ENCODE measurements at places on chromosomes 4 and X.
A peak's percentile ranks its signal among the peaks of the same experiment; 100 is the strongest.

GRCh38 chr4:103482471-103482870 is 237.3 kb downstream of the TACR3 start:
- no peak for DNase-seq

DNA sequence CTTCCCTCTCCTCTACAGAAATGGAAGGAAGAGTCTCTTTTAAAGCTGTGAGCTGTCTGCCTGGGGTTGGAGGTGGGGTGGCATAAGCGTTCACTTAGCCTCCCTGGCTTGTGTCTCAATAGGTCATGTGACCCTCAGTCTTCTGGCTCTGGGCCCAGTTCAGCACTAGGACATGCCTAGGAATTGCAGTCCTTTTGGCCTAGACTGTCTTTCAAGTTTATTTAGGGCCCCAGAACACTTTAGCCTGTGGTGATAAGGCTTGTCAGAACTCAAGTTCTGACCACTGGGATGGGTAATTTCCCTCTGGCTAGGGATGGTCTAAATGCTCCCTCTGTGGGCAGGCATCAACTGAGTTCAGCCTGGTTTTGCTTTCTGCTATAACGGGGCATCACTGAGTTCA is 34.3 kb upstream of the ARMCX4 start:
- DNase-seq: no peak

GRCh38 chr4:159117564-159117963 is 14.7 kb downstream of the RAPGEF2 start:
- no peak for DNase-seq

GRCh38 chr4:23945451-23946017 is 55.7 kb upstream of the PPARGC1A start:
- DNase-seq: peak; percentile 4

DNA sequence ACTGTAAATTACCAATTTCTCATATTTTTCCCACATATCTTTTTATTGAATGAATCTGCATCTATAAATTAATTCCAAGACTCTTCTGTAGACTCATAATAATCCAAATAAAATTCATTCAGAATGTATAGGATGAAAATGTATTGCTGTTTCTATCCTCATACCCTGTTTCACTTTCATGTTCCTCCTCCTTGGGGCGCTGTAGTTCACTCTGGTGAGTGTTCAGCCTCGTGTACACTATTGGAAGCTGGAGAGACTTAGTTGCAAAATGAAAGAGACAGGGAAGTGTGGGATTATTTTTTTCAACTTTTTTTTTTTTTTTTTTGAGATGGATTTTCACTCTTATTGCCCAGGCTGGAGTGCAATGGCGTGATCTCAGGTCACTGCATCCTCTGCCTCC is 296.1 kb downstream of the TLL1 start:
- DNase-seq: no peak

DNA sequence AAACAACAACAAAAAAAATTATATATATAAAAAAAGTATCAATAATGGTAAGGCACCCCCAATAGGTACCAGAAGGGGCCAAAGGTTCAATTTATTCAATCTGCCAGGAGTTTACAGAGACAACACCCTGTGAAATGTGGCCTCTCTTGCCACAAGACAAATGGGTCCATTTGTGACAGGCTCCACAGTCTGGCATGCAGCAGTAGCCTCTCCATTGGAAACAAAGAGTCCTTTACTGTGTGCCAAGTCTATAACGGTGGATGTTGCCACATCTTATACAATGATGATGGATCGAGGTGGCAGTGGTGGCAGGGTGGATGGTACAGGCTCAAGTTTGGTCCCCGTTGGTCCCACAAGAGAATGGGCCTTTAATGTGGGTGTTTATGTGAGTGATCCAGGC is 70.1 kb upstream of the SH3RF1 start:
- DNase-seq: no peak

DNA sequence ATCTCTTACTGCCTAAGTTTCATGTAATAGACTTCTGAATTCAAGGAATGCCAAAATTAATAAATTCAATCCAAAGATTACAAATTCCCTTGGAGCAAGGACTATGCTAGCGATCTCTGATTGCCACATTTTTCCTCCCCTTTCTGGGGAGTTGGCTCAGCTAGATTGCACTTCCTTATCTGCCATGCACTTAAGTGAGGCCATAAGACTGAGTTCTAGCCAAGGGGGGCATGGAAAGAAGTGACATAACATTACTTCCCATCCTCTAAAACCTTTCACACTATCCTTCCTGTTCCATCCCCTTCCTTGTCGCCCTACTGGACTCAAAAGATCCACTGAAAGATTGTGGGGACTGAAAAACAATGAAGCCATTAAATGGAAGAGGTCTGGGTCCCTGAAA is 53.8 kb upstream of the TXK start:
- no peak for DNase-seq

DNA sequence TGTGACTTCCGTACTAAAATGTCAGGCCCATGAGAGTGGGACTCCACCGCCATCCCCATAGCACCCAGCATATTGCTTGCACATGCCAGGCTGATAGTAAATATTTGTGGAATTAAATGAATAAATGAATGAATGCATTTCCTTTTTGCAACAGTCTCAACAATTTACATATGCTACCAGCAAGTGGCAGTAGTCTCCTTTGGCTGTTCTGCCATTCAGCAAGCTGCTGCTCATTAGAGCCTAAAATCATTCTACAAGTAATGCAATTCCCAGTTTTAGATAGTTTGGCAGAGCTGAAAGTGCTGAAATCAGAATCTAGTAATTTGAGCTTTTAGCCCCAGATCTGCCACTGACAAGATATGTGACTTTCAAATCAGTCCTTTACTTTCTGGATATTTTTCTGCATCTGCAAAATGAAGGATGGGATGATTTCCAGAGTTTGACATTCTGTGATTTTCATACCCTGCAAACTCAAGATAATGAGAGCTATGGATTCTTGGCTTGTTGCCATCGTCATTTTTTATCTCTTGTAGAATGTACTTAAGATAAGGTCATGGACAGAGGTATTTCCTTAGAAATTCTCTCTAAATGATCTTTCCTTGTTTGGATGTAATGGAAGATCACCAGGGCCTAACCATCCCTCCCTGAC is 35.7 kb upstream of the INTS6L start:
- no peak for DNase-seq

GRCh38 chr4:179539641-179540040 is 2097.4 kb upstream of the AGA start:
- no peak for DNase-seq

- no peak for DNase-seq
These were observed 1676.8 kb upstream of the PCDH7 start for GRCh38 chr4:29043411-29043810.

DNA sequence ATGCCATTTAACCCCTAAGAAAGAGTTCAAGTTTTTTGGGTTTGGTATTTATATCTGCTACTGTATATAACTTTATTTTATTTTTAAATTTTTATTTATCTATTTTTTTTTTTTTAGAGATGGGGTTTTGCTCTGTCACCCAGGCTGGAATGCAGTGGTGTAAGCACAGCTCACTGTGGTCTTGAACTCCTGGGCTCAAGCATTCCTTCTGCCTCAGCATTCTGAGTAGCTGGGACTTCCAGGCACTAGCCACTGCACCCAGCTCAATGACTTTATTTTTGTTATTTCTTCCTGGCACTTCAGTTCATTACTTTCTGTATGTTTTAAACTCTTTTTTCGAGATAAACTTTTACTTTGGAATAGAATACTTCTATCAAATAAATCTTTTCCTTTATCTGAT is 42.4 kb upstream of the PGAM4 start:
- DNase-seq: no peak

GRCh38 chrX:3811331-3812311 is 98.2 kb upstream of the PRKX start:
- peak; percentile 16 for DNase-seq

DNA sequence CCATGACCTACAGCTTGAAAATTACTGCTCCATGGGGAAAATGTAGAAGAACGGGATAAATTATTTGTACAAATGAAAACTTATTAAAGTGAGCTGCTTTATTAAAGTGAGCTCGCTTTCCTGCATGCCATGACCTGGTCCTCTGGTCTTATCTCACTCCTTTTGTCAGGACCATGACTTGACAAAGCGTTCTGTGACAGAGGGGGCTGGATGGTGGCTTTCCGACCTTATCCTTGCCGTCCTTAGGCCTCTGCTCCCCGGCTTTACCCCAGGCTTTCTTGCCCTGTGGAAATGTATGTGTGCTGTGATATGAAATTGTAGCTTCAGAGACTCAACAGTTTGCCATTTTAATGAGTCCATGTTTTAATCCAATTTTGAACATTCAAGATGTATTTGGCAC is 44.0 kb upstream of the FBXW7 start:
- no peak for DNase-seq

- DNase-seq: no peak
These were observed 408.6 kb downstream of the ADAM29 start for GRCh38 chr4:175326796-175327195.

- no peak for DNase-seq
These were observed at the start of gene GRIA3 for GRCh38 chrX:123184219-123184865. GRIA3 (plus strand) TSS chrX:123184278; CDS start chrX:123184536, 258 bp downstream.

DNA sequence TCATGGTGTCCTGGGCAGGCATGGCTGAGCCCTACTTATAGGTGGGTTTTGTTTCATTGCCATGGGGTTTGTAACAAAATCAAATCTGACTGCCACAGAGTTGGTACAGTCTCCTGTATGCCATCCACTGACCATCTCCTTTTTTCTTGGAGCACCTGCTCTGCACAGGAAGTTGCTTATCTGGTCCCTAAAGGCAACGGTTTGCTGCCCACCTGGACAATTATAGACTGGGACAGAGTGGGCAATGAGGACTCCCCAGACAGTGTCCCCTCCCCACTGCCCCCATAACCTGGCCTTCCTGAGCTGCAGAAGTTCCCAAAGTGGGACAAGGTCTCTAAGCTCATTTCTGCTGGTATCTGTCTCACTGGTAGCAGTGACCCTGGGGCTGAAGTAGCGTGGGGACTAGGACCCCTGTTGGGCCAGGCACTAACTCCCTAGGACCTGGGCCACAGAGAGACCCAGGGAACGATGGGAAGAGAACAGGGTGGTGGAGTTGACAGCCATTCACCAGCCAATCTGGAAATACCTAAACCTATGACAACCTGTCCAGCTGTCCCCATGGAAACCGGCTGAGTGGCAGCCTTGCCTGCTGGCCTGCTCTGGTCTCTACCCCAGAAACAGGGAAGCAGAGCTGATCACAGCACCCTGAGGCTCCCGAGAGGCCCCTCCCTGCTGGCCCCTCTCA is 64.7 kb downstream of the WFS1 start:
- DNase-seq: no peak

DNA sequence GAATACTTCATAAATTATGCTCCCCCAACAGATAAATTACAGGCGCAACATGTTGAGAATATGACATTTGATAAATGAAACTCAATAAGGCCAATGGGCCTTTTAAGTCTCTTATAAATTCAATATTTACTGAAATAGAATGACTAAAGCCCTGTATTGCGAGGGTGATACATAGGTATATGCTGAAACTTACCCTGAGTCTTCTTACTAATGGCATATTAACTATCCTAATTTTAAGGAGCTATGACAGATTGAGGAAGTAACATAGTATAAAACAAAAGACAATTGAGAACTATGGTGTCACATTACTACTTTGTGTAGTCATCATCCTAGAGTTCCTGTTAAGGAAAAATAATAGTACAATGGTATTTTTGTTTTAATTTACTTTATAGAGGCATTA is 440.7 kb downstream of the IL15 start:
- no peak for DNase-seq

GRCh38 chrX:49993661-49994060 is 71.3 kb downstream of the CLCN5 start:
- no peak for DNase-seq

- DNase-seq: no peak
These were observed 7.3 kb downstream of the TREX2 start for GRCh38 chrX:153438532-153438931.

GRCh38 chrX:47746446-47746845 is 87.5 kb upstream of the UXT start:
- no peak for DNase-seq

DNA sequence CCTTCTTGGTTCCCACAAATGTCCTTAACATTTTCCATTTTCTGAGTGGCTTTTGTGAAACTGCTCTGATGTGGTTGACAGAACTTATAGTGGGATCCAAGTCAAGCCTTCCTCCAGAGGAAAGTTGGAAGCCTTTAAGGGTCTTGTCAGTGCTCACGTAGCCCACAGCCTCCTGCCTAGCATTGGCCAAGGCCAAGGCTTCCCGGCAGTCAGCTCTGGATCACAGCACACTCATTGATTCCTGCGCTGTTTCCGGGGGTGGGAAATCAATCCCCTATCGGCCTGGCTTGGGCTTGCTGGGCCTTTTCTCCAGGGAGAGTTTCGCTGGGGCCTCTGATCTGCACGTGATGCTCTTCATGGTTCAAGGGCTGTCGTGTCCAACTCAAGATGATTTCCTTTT is 76.1 kb downstream of the SLC9A6 start:
- DNase-seq: no peak

DNA sequence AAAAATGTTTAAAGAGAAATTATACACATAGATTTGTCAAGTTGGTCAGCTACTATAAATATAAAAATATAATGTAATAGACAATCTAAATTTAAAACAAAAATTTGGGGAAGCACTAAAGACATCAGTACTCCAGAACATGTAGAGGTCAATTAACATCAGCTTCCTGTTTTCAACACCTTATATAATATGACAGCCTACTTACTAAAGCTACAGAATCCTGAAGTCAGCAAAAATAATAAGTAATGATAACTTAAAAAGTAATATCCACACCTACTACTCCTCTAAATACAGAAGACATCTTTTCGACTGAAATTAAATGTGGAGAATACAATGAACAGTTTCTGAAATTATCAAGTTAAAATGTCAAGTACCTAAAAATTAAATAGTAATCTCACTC is 118.6 kb downstream of the LRBA start:
- DNase-seq: no peak

- no peak for DNase-seq
These were observed at the start of gene ACE2 for GRCh38 chrX:15600745-15601144. ACE2 (minus strand) TSS chrX:15600960; CDS start chrX:15600911, 49 bp downstream.

DNA sequence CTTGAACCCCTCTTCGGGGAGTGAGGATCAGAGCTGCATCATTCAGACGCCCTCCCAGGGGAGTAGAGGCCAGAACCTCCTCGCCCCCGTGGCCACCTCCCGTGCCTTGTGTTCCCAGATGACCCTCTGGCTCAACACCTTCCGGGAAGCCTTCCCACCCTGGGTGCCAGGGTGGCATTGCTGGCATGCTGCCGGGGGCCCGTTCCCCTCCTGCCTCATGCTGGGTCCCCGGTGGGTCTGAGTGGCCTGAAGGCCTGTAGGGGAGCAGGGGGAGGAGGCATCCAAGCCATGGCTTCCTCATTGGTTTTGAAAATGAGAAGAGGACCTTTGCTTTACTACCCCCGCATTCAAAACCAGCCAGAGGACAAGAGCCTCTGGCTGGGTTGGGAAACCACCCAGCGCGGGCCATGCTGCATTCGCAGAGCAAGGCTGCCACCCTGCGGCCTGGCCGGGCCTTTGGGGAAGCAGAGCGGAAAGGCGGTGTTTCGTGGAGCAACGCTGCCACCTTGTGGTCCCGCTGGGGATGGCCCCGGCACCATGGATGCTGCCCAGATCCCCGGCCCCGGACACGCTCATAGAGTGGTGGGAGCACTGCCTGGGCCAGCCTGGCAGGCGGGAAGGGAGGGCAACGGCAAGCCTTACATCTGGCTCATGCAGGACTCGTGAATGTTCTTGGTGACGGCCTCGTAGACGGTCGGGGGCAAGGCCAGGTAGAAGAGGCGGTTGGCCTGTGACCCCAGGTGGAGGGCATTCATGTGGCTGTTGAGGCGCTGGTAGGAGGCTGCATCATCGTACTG is 11.9 kb downstream of the G6PD start:
- peak; percentile 92 for DNase-seq

Data from natural killer cell (primary cell).